Non-pigmented ciliary epithelial cell (primary cell): ENCODE measurements at places on chromosomes 1 and 21.

- no peak for DNase-seq
Observed at GRCh38 chr1:97911266-97912215, 9.3 kb downstream of the DPYD start.

DNA sequence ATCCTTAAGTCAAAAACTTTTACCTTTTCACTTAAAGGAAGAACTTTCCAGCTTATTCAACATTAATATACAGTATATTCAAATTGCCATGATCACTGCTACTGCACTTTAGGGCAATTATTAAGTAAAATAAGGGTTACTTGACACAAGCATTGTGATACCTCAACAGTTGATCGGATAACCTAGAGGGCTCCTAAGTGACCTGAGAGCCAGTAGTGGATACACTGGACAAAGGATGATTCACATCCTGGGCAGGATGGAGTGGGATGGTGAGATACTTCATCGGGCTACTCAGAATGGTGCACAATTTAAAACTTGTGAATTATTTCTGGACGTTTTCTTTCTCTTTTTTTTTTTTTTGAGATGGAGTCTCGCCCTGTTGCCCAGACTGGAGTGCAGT, 54.5 kb upstream of the PPM1J start:
- no peak for DNase-seq

DNA sequence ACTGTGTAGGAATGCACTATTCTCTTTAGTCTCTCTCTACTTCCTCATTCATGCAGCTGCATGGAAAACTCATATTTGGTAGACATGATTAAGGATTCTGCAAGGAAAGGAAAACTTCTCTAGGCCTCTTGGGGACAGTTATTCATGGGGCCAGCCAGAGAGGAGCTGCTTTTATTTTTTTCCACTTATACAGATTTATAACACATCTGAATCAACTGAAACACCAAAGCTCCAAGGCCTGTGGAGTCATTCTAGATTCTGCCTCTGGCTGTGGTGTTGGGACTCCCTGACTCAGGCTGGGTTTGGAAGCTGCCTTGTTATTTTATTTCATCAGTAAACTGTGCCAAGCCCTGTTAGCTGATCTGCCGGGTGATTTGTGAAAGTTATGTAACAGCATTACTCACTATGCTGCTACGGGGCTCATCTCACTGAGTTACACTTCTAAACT, 83.9 kb upstream of the EDEM3 start:
- peak; percentile 64 for DNase-seq

DNA sequence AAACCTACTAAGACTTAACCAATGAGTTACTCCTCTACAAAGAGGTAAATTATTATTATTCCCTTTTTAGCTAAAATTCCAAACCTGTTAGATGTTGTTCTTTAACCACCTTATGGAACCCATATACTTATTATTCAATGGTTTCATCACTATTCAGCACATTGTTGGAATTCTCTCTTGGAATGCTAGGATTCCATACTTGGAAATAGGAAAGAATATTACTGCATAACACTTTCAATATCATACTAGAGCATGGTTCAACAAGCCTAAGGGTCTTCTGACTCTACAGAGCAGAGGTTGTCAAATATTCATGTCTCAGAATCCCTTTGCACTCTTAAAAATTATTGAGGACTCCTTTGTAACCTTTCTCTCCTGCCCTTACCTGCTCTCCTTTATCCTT, 69.4 kb downstream of the DEGS1 start:
- DNase-seq, result no peak

GRCh38 chr1:204929487-204930154, 59.0 kb downstream of the NFASC start:
- no peak for DNase-seq

DNA sequence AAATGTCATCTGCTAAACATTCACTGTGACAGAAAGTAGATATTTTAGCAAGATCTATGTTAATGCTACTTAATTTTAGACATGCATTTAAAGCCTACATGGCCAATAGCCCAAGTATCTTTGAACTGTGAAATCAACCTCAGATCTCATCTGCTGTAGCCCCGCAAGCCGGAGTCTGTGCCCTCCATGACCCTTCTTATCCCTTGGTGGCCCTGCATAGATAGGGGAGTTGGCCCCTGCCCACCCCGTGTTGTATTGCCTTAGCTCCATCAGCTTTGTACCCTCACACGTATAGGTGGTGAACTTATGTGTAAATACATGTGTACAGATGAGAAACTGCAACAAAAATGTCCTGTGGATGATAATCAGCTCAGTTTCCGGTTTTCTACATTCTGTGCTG, 18.5 kb downstream of the ATP5PO start:
- DNase-seq, result no peak

DNA sequence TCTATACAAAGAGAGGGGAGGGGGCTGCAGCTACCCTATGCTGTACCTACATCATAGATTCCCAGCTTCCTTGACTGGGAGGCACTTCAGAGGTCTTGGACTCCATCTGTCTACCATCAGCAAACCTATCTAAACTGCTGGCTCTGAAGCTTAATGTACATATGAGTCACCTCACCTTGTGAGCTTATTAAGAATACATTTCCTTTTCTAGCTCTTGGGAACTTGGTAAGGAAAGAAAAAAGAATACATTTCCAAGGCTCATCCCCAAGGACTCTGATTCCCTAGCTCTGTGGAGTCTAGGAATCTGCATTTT, 50.0 kb upstream of the PRELP start:
- DNase-seq, result no peak

DNA sequence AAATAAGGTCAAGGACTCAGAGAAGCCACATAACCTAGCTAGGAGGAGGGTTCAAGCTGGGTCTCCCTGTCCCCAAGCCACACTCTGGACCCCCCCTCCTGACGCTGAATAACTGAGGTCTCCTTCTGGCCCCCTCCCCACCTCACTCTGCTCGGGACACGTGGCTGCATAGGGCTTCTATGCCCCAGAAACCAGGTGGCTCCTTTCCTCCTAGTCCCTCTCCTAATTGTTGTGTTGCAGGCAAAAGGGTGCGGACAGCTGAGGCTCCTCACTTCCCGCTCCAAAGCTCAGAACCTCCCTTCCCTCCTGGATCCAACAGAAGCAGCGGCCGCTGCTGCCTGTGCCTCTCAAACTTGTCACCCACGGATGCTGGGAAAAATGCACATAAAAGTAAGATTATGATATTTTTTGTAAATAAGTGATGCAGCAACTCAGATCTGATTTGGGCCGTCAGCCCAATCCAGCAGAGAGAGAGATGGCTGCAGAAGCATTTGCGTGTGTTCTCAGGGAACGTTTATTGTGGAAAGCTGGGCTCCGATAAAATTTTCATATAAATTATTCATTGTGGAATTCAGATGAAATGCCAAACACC, 40.8 kb upstream of the C1orf174 start:
- no peak for DNase-seq

GRCh38 chr1:75133750-75134646, at the start of gene LHX8:
Gene LHX8 (plus strand): TSS chr1:75134388. CDS start chr1:75136615, 2,227 bp downstream.
- no peak for DNase-seq

DNA sequence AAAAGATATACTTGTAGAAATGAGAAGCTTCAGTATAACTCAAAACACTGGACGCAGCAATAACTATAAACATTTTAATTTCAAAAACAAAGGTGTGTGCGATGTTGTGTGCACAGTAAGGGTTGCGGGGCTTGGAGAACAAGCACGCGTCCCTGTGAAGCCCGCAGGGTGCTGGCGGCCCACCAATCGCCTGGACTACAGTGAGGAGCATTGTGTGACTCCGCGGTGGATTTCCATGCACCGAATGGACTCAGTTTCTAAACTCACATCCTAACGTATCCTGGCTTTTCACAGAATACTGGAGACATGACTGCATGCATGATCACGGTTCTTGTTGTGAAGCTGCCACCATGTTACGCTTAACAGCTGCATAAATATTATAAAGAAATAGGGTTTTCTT, 33.0 kb downstream of the NTPCR start:
- DNase-seq, result no peak

GRCh38 chr1:86953167-86953566, 38.7 kb downstream of the HS2ST1 start:
- DNase-seq, result no peak

GRCh38 chr1:198493329-198493728, 47.2 kb downstream of the ATP6V1G3 start:
- DNase-seq, result no peak

- DNase-seq, result no peak
Observed at GRCh38 chr1:176799327-176799726, 336.4 kb downstream of the PAPPA2 start.

- no peak for DNase-seq
Observed at GRCh38 chr1:103326595-103326994, 198.9 kb upstream of the RNPC3 start.

DNA sequence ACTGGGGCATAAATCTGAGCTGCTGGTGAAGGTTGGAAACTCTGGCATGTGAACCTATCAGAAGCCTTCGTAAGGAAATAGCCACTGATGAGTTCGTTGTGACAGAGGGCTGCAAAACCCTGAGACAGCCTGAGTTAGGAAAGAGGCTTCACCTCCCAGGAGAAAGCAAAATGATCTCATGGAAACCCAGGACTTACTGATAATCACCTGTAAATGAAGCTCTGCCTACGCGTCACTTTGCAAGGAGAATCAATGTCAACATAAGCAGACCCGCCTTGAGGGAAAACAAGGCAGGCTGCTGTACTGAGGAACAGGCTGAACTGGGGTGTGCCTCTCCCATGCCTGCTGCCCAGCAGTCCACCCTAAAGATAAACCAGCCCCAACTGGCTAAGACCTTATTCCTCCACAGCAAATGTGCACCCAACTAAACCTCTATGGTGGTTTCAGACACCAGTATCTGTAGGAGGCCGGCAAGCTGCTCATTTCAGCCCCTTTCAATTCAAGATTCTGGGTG, 46.8 kb upstream of the SLC44A3 start:
- no peak for DNase-seq

DNA sequence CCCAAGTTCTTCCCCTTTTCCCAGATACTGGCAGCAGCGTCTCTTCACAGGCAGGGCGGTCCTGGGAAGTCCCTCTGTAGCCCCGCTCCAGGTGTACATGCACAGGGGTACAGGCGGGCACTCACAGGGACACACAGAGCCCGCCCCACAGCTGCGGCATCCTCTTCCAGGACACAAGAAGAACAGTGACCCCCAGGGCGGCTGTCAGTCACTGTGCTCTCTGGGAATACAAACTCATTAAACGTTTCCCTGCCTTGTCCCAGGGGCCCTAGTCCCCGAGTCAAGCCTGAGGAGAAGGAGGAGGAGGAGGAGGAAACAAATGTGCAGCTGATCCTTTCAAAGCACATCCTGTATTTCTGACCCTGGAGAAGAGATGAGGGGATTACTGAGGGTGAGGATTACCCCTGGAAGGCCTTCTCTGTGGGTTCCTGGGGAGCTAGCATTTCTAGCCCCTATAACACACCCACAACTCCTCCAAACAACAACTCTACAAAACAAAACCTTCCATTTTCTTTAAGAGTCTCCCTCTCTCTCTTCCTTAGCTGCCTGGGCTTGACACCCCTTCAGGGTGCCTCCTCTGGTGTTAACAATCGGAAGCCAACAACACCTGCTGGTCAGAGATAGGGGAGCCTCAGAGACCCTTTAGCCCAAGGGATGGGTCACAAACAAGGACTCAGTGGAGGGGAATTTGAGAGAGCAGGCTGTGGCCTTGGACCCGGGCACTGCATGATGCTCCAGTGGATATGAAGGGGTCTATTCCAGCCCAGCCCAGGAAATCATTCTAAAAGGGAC, 28.4 kb upstream of the DMBX1 start:
- DNase-seq, result no peak

DNA sequence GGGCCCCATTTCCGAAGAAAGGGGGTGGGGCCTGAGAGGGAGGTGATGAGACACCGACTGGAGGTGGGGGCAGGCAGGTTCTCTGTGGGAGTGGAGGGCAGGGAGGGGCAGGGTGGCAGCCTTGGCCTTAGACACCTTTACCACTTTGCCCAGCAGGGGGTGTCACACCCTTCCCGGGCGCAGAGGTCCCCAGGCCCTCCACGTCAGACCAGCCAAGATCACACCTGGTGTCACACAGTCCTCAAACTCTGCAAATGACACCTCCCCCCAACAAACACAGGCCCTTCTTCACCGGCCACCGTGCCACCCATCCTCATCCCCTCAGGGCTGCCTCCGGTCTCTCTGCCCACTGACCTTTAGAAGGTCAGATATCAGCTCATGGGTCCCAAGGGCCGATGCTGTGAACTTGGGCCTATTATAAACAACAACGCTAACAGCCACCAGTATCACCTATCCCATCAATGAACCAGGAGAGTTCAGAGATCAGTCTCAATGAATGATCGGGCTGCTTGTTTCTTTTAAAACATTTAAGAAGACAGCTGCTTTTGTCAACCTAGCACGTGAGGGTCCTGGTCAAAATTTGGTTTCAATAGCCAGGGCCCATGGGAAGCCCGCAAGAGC, 103.9 kb downstream of the CASZ1 start:
- DNase-seq, result no peak

GRCh38 chr1:9529190-9529589, 10.1 kb upstream of the SLC25A33 start:
- DNase-seq, result no peak

DNA sequence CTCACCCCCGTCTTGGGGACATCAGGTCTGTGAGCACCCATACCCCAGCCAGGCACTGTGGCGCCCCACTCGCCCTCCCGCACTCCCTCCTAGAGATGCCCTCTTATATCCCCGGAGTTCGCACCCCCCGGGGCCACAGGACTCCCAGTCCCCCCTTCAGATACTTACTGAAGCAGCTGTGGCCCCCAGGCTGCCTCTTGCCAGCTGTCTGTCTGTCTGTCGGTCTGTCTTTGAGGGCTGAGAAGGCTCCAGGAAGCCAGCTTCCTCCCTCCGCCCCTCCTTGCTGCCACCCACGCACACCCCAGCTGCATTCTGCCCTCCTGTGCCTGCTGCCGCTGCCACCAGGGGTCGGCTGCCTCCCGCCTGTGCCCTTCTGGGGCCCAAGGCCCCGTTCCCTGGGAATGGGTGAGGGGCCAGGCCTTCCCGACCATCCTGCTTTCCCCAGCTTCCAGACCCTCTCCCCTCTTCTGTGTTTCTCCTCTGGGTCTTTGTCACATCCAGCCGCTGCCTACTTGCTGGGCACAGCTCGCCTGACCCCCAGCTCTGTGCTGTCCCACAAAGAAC, at the start of gene PTPN7:
PTPN7 (minus strand) TSS at position 226 of the 564 bp plus-strand sequence. CDS start 1,200 bp downstream, outside the sequence.
- DNase-seq, result no peak

GRCh38 chr1:26703478-26703877, 7.7 kb downstream of the ARID1A start:
- DNase-seq, result no peak

GRCh38 chr21:36236052-36236730, 79.6 kb downstream of the DOP1B start:
- no peak for DNase-seq

DNA sequence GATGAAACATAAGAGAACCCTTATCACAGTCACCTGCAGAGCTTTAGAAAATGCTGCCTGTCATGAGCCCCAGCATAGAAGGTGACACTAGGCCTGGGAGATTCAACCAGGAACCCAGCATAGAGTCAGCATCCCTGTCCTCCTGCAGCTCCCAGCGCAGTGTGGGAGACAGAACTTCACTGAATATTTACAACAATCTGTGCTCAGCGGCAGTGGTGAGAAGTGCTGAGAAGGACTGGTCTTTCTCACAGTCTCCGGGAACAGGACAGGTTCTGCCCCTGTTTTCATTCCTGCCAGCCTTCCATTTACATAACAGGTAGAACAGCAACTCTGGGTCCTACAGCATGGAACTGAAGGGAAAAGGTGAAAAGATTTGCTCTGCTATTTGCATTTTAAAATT, 83.5 kb upstream of the GADD45A start:
- no peak for DNase-seq
